ENCODE measurements at places on chromosomes 11 and 22.

DNA sequence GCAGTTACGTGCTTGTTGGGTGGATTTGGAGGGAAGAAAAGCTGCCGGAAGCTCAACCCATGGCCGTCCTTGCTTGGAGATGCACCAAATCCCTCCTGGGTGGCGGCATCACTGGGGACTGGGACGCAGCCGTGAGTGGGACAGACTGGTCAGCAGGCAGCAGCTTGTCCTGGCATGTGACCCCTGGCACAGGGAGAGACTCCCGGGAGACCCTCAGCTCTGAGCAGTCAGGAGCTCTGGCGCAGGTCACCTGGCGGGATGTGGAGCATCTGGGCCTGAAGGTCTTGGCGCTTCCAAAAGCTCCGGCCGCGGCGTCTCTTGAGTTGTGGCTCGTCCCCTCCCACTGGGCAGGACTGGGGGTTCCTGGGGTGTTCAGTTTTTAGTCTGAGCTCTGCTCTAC lies 26.3 kb downstream of the PTDSS2 start:
- DNase-seq, result no peak

GRCh38 chr11:35304900-35305460 lies 114.4 kb downstream of the SLC1A2 start:
- DNase-seq, result no peak

DNA sequence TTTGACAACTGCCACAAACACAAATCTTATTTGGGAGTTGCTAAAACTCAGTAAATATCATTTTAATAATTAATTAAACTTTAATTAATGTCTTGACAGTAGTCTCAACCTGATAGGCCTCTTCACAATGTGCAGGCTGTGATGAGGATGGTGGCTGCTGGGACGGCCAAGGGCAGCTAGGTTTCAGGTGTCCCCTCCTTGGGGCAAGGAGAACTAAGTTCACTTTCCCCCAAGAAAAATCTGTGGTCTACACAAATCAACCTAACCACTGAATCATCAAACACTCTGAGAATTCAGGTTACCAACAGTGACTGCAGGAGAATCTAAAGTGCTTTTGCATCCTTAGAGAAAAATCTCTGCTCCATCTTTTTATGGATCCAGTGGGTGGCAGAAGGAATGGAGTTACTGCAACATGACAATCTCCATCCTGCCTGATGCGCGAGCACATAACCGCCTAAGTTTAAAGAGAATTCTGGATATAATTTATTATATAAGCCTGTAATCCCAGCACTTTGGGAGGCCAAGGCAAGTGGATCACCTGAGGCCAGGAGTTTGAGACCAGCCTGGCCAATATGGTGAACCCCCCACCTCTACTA lies 289.7 kb downstream of the KIRREL3 start:
- no peak for DNase-seq

DNA sequence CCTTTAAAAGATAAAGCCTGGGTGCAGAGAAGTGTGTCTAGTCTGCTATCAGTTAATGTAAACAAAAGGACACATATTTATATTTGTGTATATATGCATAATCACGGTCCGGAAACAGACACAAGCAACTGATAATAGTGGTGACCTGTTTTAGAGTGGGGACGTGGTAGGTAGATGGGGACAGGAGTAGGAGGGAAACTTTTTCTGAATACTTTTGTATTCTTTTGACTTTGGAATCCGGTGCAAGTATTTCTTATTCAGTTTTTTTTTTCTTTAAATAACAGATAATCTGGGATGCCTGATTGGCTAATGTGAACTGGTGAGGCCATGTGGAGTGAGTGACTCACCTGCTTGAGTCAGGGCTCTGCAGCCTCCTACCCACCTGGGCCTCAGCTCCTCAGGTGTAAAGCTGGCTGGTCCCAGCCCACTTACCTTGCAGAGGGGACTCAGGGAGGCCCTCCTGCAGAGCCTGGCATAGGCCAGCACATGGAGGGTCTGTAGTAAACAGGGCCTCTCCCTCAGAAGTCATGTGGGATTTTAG lies 15.3 kb downstream of the MICAL2 start:
- DNase-seq, result no peak

DNA sequence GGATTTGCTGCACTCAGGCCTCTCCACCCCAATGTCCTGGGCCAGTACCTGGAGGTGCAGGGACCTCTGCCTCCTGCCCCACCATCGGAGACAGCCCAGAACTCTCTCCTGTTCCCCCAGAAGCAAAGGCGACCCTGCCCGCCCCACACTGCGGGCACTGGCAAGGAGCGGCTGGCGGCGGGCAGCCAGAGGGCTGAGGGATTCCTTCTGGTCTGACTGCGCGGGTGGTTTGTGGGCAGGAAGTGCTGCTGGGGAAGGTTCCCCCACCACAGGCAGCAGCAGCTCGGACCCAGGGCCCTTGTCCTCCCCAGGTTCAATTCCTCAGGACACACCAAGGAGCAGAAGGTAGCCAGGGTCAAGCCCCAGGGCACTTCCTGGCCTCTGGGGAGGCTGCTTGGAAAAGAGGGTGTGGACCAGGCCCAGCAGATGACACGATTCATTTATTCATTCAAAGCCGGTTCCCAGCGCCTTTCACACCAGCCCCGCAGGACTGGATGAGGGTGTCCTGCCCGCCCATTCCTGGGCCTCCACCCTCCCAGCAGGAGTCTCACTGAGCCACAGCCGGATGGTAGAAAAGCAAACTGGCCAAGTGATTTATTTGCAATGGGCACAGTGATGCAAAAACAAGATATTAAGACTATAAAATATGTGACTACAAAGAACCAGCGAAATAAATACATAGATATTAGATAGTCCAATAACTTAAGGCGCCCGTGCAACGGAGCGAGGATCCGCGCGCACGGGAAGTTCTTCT lies 1.2 kb downstream of the PHLDA2 start:
- DNase-seq, result no peak

- no peak for DNase-seq
These were observed 97.0 kb downstream of the BRD1 start for GRCh38 chr22:49730656-49731055.

- no peak for DNase-seq
These were observed 79.5 kb upstream of the APOA1 start for GRCh38 chr11:116916886-116917285.

DNA sequence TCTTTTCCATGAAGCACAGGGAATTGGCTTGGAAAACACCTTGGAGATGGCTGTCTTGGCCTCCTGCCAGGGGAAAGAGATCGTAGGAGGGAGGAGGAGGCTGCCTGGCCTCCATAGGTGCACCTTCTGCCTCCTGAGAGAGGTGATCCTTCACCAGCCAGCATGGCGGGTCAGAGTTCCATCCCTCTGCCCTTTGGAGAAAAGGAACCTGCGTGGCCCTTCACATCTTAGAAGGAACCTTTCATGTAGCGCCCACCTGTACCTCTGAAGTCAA lies 58.2 kb upstream of the DRD2 start:
- DNase-seq, result no peak

- DNase-seq, result no peak
These were observed 54.9 kb downstream of the TSPAN18 start for GRCh38 chr11:44781655-44782054.

DNA sequence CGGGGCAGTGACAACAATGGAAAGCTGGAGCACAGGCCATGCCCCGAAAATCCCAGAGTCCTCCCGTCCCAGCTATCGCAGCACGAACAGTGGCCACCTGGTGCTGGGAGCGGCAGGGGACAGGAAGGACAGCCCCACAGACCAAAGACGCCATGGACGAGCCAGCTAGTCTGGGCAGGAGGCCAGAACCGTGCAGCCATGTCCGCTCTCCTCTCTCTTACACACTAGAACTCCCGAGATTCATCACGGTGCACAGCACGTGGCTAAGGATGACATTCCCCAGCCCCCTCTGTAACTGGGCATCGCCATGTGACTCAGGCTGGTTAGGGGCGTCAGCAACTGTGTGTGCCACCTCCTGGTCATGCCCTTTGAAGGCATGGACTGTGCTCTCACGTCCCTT lies 4.6 kb downstream of the CDPF1 start:
- no peak for DNase-seq

GRCh38 chr11:105456950-105457349 lies 152.9 kb upstream of the GRIA4 start:
- DNase-seq, result no peak

DNA sequence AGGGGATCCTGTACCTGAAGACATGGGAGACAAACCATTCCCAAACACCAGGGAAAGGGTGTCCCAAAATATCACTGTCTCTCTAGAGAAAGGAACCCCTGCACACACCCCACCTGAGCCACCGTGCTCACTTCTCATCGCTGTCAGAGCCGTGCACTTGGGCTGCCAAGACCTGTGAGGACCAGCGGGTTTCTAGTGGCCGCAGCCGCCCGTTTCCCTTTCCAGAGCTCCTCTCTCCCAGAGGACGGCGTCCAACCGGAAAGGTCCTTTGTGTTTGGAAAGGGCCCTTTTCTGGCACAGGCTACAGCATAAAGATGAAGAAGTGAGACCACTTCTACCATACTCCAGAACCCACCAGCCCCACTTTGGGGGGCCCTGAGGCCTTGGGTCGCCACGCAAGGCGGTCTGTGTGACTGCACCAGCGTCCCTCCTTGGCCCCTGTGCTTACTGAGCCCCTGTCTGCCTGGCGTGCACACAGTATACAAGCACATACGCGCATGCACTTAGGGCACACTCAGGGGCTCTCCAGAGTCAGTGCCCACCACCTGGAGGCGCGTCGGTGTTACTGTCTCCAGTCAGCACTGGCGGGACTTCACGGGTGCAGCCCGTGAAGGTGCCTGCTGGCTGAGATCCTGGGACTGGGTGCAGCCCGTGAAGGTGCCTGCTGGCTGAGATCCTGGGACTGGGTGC lies 381.8 kb downstream of the TBC1D22A start:
- DNase-seq, result no peak

DNA sequence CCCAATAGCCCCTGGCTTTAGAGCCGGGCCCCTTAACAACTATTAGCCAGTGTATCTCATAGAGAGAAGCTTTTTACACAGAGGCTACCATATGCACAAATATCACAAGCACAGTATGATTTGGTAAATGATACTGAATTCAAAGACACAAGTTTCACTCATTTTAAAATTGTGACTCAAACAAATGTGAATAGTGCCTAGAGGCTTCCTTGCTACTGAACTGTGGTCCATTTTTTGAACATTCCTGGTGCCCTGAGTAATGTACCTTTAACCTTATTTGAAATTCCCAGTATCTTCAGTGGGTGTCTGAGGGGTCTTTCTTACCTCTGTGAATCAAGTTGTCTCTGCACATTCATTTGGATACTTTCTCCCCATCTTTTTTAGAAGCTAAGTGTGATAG lies 156.2 kb downstream of the MAML2 start:
- DNase-seq, result no peak

- no peak for DNase-seq
These were observed 32.2 kb downstream of the RPL3 start for GRCh38 chr22:39287076-39287725.

- no peak for DNase-seq
These were observed 3.3 kb downstream of the ADORA2A start for GRCh38 chr22:24430431-24431308.

DNA sequence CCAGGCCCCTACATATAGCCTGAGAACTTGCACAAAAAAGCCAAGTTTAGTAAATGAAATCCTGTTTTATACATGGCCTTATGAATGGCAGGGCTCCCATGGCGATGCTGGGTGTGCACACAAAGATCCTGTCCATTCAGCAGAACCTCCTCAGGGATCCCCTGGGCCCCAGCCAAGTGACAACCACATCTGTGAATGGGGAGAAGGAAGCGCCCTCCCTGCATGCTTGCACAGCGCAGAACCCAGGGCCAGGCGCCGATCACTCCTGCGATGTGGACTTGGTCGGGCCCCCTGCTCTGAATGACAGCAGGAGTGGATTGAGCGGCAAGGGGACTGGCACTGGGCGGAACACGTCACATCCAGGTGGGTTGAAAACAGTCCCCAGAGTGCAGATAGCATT lies 4.5 kb upstream of the CDC42EP2 start:
- no peak for DNase-seq

GRCh38 chr11:117557361-117557760 lies 229.7 kb downstream of the CEP164 start:
- DNase-seq, result no peak

DNA sequence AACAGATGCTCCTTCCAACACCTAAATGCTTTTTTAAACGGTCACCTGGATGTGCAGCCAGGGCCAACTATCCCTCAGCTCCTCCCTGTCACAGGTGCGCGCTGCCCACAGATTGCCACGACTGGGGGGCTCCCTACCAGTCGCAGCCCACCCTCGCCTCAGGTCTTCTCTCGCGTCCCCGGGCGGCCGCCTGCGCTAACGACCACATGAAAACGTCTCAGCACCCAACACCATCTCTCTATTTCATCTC lies 469 bp downstream of the ZBED5 start:
- DNase-seq, result no peak

DNA sequence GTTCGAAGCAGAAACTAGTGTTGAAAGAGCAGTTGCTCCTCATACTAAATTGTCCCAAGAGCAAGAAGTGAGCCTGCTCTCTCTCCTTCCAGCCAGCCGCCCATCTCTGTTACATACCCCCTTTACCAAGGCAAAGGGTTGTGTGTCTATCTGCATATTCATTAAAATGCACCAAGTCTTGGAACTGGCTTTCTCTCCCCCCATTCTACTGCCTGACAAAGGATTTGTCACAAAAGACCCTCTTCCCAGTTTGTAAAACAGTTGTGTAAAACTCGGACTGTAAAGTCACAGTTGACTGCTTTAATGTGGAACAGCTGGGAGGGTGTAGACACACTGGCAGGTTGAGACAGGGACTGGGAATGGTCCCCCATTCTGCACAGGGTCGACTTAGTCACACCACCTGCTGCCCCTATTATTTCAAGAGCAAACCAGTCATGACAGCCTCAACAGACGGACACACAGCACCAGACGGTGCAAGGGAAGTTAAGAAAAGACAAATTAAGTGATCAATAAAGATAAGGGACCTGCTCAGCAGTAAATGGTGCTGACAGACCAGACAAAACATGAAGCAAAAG lies 60.0 kb upstream of the HTATIP2 start:
- no peak for DNase-seq

GRCh38 chr22:27331526-27332281 lies 469.9 kb downstream of the MN1 start:
- DNase-seq, result no peak

- no peak for DNase-seq
These were observed 241.6 kb downstream of the DLG2 start for GRCh38 chr11:85385547-85385946.

DNA sequence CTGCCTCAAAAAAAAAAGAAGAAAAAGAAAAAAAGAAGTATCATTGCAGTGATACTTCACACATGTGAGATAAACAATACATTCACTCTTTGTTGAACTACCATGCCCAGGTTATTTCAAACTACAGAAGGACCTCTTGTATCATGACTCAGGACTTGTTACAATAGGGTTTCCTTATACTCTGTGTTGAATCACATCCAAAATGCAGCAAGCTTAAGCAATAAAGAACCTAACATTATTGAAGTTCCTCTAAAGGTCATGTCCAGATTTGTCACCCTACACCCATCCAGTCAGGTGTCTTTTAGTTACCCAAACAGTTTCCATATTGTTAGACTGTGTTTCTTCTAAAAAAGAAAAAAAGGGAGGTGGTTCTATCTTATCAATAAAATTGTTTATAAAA lies 26.9 kb upstream of the ALKBH3 start:
- no peak for DNase-seq

GRCh38 chr11:2987881-2988861 lies 4.0 kb downstream of the NAP1L4 start:
- DNase-seq, result no peak

Measured in AG09319 (cell line).